ENCODE measurements at places on chromosomes 16 and 17.

- DNase-seq: no peak
Observed at GRCh38 chr17:61285526-61286320, 113.9 kb upstream of the TBX2 start.

GRCh38 chr17:44424828-44425461 lies 35.5 kb upstream of the ITGA2B start:
- no peak for DNase-seq

GRCh38 chr17:49456183-49456965 lies 38.7 kb upstream of the NGFR start:
- no peak for DNase-seq

GRCh38 chr17:49213399-49213798 lies 2.9 kb downstream of the ABI3 start:
- DNase-seq: no peak

GRCh38 chr16:2775765-2776499 lies 1.1 kb downstream of the ELOB start:
- no peak for DNase-seq

GRCh38 chr17:60372790-60373483 lies 19.0 kb downstream of the USP32 start:
- DNase-seq: no peak

DNA sequence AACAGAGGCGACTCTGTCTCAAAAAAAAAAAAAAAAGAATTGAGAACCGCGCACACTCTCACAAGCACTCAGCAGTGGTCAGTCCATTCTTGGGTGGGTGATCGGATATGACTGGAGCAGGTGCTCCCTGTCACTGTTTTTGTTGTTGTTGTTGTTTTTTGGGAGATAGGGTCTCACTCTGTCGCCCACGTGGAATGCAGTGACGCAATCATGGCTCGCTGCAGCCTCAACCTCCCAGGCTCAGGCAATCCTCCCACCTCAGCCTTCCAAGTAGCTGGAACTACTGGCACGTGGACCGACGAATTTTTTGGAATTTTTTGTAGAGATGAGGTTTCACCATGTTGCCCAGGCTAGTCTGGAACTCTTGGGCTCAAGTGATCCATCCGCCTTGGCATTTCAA lies 30.0 kb downstream of the RAB11FIP3 start:
- DNase-seq: no peak

- no peak for DNase-seq
Observed at GRCh38 chr17:48563867-48564187, 14.3 kb downstream of the HOXB4 start.

- no peak for DNase-seq
Observed at GRCh38 chr17:75723171-75723930, 2.1 kb downstream of the ITGB4 start.

DNA sequence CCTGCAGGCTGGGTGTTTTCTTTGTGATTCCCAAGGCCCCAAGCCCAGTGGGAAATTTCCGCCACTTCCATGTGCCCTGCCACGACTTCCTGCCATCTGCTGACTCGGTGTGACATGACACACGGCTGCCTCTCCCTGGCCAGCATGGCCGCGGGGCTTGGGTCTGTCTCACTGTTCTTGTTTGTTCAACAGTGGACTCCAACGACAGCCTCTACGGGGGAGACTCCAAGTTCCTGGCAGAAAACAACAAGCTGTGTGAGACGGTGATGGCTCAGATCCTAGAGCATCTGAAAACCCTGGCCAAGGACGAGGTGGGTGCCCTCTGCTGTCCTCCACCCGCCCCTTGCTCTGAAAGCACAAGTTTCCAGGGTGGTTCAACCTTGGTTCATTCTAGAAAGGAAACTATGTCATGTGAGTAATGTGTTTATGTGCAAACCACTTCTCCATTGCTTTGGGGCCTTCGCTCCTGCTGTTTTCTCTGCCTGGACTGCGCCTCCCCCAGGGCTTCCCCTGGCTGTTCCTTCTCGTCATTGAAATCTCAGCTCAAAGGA lies 26.8 kb downstream of the KNOP1 start:
- DNase-seq: no peak

DNA sequence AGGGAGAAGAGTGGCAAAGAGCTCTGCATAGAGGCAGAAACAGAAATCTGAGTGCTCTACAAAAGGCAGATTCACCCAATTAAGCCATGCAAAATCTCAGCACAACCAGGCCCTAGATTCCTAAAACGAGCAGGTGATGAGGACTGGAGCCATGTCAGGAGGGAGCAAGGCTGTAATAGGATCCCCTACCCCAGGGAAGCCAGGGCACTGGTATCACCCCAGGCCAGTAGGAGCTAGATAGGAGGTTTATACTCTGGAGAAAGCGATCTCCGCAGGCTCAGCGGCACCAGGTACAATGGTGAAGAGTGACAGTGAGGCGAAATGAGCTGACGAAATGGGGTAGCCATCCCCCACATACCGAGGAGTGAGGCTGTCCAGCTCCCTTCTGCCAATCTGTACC lies 171.5 kb downstream of the PARN start:
- no peak for DNase-seq

DNA sequence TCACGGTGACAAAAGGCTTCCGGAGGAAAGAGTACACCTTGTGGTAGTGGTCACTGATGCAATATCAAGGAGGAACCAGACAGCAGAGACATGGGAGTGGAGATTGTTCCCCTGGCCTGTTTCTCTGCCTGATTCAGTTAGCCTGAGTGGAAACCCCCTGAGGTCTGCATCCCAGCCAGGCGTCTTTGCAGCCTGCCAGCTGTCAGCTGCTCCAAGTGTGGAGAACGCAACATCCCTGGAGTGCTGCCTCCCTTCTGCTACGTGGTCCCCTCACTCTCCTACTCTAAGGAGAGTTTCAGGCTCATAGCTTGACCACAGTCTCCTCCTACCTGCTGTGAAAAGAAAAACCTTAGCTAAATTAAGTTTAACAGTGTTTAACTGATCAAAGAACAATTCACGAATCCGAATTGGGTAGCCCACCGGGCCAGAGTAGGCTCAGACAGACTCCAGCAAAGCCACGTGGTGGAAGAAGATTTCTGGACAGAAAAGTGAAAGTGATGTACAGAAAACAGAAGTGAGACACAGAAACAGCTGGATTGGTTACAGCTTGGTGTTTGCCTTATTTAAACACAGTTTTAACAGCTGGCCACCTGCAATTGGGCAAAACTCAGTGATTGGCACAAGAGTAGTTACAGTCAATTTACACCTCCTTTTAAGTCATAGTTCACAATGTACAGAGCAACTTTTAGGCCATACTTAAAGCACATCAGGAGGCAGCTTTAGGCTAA lies 188.6 kb downstream of the DNAH9 start:
- no peak for DNase-seq

DNA sequence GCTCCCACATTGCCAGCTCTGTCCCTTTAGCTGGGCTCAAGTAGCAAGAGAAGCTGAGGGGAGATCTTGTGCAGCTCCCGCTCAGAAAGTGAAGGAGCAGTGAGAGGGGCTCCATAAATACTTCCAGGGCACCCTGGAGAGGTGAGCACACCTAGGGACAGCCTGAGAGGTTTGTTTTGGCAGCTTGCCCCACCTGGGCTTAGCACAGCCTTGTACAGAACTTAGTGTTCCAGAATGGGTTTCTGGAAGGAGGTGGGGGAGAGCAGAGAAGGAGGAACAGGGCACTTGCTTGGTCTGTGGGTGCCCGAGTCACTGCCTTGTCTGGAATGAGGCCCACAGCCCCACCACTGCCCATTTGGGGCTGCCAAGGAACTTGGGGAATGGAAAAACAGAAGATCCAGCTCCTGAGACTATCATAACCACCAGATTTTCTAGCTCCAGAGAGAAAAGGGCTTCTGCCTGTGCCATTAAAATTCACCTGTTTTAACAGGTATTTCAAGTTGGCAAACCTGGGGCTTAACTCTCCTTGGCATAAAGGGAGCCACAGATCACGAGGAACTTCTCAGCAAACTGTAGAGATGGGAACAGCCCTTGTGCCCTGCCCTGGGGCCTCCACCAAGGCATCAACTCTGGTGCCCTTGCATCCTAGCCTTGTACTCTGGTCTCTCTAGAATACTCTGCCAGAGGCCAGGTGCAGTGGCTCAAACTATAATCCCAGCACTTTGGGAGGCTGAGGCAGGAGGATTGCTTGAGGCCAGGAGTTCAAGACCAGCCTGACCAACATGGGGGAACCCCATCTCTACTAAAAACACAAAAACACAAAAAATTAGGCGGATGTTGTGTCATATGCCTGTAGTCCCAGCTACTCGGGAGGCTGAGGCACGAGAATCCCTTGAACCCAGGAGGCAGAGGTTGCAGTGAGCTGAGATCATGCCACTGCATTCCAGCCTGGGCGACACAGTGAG lies 1.9 kb downstream of the PRR15L start:
- no peak for DNase-seq

DNA sequence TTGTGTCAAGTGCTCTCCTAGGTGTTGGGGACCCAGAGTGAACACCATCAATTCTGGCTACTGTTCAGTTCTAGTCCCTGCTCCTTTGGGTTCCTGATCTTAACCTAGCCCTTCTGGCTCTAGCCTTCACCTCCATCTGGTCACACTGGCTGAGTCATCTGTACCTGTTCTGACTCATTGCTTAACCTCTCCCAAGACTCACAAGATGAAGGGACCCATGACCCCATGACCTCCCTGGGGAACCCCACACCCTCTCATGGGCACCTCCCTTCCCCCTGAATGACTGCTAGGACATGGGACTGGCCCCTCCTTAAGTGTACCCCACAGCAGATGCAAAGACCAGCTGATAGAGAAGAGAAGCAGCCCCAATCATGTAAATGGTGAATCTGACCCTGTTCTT lies 345.8 kb upstream of the CDH5 start:
- no peak for DNase-seq

DNA sequence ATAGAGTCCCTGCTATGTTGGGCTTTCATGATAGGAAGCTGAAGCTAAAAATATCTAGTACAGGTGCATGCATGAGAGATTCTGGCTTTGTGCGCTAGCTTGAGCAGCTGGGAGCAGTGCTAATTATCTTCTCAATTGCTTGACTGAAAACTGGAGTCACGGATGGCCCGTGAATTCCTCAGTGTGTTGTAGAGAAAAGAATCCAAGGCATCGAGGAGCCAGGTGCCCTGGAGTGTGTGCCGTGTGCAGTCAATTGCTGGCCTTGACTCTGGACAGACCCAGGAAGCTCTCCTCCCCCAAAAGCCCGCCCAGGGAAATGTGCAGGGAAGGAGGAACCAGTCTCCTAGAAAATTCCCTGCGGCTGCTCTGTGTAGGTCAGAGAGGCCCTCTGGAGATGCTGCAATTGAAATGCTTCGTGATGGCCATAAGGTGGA lies 14.2 kb downstream of the LGALS3BP start:
- DNase-seq: no peak

DNA sequence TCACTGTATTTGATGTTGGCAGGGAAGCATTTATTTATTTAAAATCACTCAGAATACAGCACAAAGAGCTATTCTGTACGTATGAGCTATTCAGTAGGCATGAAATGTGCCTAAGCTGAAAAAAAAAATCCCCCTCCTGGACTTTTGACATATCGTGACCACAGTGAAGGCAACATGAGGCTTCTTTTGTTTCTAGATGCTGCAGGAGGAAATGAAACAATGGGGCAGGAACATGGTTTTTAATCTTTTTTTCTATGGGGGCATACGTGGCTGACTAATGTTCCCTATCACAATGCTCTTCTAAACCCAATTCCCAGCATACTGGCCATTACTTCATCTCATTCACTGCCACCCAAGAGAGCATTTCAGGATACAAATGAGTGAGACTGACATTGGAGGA lies 191.0 kb upstream of the PMFBP1 start:
- no peak for DNase-seq

DNA sequence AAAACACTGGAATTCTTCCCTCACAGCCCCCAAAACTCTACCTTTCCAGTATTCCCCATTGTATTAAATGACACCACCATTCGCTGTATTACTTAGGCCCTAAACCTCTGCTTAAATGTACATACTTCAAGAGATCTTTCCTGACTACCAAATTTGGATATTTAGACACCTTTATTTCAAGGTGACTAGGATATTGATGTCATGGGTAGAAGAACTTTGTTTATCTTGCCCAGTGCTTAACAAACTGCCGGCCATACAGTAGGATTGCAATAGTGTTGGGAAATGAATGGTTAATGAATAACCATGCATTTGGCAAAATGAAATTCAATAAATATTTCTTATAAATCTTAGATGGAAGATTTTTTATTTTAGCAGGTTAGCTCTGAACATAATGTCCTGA lies 86.2 kb upstream of the CA10 start:
- no peak for DNase-seq

DNA sequence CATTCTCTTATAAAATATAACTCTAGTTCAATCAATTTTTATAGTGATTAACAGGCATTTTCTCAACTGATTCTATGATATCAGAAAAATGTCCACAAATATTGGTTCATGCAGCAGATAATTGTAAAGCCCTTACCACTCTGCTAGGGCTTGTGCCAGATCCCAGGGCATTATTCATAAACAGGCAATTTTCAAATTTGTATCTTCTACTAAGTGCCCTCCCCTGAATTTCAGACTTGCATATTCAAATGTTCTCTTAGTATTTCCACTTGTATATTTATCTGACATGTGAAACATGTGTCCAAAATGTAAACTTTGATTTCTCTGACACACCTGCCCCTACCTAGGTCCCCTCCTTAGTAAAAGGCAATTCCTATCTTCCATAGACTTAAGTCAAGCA lies 9.3 kb downstream of the CPHXL2 start:
- no peak for DNase-seq

- DNase-seq: no peak
Observed at GRCh38 chr16:84925773-84926372, 85.5 kb downstream of the ZDHHC7 start.

DNA sequence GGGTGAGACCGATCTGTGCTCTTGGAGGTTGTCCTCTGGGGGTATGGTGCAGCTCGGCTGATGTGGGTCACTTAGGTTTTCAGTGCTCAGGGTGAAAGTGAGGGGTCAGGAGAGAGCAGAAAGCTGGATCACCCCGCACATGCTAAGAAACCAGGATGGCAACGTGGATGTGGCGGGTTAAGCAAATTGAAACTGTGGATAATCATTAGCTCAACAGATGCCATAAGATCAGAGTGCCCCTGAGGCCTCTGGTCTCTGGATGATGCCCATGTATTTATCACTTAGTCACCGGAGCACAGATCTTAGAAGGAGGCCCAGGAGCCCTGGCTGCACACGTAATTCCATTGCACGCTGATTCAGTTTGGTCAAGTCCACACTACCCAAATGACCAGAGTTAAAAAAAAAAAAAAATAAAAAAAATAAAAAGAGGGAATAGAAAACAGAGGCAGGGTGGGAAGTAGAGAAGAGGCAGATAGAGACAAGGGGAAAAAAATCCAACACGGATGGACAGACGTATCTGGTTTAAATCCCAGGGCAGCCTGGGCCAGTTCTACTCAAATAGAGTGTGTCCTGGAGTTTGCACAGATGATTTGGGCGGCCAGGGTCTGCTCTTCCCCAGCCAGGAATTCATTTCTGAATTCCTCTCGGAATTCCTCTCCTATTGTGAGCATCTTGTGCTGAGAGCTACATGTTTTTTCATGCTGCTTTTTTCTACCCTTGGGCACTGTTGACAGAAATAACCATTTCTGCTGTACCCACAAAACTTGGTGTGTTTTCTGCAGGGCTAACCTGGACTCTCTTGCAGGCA lies 378.3 kb downstream of the CPPED1 start:
- DNase-seq: no peak

- no peak for DNase-seq
Observed at GRCh38 chr17:38556239-38556638, 49.5 kb downstream of the SRCIN1 start.
